ENCODE measurements at places on chromosomes 11 and 22.

GRCh38 chr11:74019860-74020259 is 11.0 kb upstream of the UCP3 start:
- DNase-seq, result no peak

- peak; percentile 10 for DNase-seq
These were observed 2.5 kb upstream of the CALCA start for GRCh38 chr11:14974515-14975251.

DNA sequence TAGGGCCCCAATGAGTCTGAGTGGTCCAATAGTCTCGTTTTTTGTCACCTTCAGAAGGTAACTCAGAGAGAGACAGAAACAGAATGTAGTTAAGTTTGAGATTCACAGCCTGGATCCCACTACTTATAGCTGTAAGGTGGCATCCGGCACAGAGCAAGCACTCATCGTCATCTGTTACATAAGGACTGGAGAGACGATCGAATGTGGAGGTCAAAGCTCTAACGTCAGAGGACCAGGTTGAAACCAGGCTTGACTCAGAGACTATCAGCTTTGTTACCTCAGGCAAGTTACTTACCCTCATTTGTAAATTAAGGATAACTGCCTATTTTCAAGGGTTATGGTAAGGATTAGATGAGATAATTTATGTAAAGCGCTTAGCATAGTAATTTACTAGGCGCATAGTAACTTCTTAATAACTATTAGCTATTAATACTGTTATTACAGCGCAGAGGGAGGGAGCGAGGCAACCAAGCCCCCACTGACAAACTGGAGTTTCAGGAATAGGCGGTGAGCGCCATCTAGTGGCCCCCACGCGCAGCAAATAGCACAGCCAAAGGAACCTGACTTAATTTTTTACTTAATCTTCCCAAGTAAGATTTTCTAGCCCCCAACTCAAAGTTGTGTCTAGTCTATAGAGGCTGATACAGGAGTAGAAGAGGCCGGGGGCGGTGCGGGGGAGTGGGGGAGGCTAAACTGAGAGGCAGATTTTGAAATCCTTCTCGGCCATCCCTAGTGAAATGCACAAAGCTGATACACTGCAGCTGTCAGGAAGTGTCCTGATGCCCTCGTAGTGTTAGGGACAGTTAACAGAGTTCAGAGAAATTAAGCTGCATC is 29.0 kb upstream of the API5 start:
- no peak for DNase-seq

DNA sequence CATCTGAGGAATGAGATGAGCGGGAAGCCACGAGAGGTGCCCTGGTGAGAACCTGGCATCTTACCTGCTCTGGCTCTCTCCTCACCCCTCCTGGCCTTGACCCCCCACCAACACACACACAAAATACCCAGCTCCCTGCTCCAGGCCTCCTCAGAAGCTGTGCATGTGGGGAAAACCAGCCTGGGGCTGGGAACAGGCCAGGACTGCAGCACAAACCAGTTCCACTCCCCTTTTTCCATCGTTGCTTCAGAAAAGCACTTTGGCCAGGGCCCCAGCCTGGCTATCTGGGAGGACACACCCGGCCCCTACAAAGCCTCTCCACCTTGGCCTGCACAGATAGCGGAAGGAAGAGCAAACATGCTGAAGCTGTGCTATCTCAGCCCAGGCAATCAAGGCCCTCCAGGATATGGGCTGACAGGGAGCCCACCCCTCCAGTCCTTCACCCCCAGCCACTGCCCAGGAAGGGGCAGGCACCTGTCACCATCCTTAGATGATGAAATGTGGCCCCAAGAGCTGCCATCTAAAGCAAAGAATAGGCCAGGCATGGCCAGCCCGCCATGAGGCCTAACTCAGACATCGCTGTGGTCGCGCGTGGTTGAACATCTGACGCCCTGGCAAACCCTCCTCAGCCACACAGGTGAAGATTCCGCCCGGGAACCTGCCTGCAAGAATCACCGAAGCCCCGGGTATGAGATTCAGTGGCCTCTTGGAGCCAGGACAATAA is 35.4 kb downstream of the PISD start:
- DNase-seq, result no peak

DNA sequence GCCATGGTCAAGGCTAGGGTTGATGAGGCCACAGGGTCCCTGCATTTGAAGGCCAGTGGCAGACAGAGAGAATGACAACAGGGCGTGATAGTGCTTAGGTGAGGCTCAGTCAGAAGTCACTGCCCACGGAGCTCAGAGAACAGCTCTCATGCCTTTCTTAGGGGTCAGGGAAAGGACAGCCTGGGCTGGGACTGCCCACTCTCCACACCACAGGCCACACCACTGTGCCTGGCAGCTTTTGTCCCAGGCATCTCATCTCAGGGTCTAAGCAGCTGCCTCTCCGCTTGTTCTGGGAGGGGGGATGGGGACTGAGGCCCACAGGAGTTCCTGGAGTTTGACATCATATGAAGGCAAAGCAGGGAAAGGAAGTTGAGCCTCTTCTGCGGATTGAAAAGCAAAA is 150.2 kb upstream of the B3GAT1 start:
- DNase-seq, result no peak

Data from activated CD4-positive, CD25-positive, alpha-beta regulatory T cell (primary cell).